ENCODE measurements at places on chromosomes 7 and 10. TPM values are rescaled to one million over a fixed set of nuclear protein-coding genes. Genes with fewer than 3 reads are reported as not detected.
A peak's percentile ranks its signal among the peaks of the same experiment; 100 is the strongest.

GRCh38 chr10:6579904-6580278, at the start of gene PRKCQ:
PRKCQ (minus strand) TSS chr10:6580276; CDS start chr10:6515135, 65,141 bp downstream.
- DNase-seq: peak; percentile 59

HOXA1 gene
- polyA plus RNA-seq: 1.1 TPM

PIK3AP1 gene
- 6.5 TPM for polyA plus RNA-seq

CCL24 gene
- polyA plus RNA-seq: not detected

- DNase-seq: no peak
These were observed 85.5 kb downstream of the KIAA1549 start for GRCh38 chr7:138895679-138896078.

GRCh38 chr7:20407585-20408466, 77.1 kb downstream of the ITGB8 start:
- peak; percentile 67 for DNase-seq

GRCh38 chr10:130440494-130440893, 304.3 kb downstream of the GLRX3 start:
- DNase-seq: no peak

GRCh38 chr10:119131512-119132240, 27.8 kb downstream of the DENND10 start:
- no peak for DNase-seq

GRCh38 chr10:115164220-115164619, 71.1 kb downstream of the ATRNL1 start:
- DNase-seq: no peak

DNA sequence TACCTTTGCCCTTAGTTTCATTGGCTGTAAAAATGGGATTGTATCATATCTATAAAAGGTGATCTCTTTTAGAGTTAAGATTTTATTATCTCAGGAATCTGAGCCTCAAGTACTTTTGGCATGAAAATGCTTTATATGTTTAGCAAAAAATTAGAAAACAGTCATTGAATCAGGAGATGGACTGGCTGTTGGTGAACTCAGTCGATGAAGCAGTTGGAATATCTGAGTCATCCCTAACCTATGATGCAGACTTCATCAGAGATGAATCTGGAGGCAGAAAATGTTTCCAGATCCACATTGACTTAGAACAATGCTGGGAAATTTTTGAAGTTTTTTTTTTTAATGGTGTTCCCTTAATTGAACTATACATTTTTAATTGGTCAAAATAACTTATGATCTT, 228.5 kb downstream of the SLC25A13 start:
- DNase-seq: no peak

DNA sequence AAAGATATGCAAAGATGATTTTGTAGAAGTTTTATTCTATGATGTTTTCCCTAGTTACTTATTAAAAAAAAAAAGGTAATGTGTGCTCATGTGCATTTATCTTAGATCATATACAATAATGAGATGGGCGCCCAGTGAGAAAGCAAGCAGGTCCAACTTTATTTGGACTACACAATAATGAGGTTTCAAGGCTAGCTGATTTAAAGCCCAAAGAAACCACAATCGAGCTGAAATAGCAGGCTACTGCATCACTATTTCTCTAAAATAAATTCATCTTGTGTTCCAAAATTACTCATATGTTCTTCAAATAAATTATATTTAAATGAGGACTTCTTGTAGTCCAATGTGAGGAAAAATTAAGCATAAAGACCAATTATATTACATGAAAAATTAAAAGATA, 110.1 kb downstream of the JMJD1C start:
- no peak for DNase-seq

GRCh38 chr7:135320268-135320667, 86.6 kb downstream of the STRA8 start:
- DNase-seq: no peak

GRCh38 chr10:2214092-2214491, 476.8 kb upstream of the ADARB2 start:
- DNase-seq: no peak

- no peak for DNase-seq
These were observed 552.5 kb upstream of the SORCS1 start for GRCh38 chr10:107717046-107717445.

DNA sequence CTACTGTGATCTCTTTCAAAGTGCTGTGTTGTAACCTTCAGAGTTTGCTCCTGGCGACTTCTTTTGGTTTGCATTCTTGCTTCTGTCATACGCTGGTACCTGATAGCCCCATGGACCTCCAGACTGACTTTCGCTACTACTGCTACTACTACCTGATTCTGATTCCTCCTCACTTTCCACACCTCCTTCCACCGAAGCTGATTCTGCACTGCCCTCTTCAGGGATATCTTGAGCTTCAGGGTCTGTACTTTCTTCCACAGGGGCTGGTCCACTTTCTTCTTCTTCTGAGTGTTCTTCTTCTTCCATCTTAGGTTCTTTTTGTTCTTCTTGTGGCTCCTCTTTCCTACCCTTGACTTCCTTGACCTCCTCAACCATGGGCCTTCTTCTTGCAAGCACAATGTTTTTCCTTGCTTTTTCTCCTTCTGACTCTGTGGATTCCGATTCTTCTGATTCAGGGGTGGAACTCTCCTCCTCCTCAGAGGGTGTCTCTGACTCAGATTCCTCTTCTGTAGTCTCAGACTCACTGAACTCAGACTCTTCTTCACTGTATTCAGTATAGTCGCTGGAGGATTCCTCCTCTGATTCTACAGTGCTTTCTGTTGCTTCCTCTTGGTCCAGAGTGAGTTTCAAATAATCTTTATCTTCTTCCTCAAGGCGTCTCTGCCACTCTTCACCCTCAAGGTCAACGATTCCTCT, 992.2 kb downstream of the PCDH15 start:
- DNase-seq: no peak

GRCh38 chr7:117808341-117808757, 64.9 kb downstream of the CTTNBP2 start:
- peak; percentile 39 for DNase-seq

OPN4 gene
- polyA plus RNA-seq: not detected

DNA sequence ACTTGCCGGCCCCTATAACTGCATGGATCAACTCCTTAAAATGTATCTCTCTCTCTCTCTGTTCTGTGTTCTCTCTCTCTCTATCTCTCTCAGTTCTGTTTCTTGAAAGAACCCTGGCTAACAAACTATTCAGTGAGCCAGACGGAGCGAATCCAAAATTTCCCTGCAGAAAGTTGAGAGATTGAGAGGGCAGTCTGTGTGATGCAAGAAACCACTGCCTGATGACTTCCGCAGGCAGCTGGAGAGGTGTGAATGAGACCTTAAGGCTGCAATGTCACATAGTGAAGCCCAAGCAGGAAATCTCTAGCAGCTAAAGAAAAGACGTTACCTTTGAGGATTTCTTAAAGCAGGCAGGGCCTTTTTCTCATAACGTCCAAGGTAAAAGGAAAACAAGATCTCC, 17.3 kb downstream of the FAM107B start:
- no peak for DNase-seq

GRCh38 chr7:124101173-124101768, 68.4 kb upstream of the TMEM229A start:
- no peak for DNase-seq

GRCh38 chr7:150862356-150862755, 10.0 kb downstream of the AOC1 start:
- DNase-seq: no peak

GRCh38 chr7:23106823-23107663, 1.5 kb downstream of the KLHL7 start:
- peak; percentile 57 for DNase-seq

TYW1B gene
- 3.2 TPM for polyA plus RNA-seq

HMX2 gene
- 4.0 TPM for polyA plus RNA-seq

VDAC2 gene
- polyA plus RNA-seq: 211 TPM

GSTO2 gene
- 56.7 TPM for polyA plus RNA-seq

DNA sequence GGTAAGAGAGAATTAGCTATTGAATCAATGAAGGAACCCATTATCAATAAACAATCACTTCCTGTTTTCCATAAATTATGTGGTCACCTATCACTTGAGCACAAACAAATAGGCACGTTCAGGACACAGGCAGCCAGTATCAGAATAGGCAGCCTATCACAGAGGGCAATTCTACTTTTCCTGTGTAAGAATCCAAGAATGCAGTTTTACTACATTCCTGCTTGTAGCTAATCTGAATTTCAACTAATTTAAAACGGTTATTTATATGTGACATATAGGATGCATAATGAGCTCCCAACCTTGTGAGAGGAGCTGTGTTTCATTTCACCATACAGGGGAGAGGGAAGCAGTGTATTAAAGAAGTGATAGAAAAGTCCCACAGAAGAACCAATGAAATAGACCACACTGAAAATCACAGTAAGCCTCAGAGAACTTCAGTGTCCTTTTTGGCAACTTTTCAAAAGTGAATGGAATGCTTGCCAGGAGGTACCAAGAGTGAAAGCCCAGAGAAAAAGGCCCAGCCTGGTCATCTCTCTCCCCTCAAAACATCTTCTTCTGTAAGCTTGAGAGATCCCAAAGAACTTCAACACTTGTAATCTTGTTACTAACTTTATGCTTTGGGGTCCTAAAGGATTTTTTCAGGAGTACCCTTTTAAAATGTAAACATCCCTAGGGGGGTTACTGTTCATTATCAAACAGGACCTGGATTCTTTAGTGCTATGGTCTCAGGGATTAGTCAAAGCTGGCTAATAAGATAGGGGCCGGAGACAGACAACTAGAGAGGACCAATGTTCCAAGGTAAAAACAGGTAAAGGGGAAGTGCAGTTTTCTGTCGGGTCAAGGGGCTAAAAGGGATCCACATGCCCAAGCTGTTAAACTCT, 1.3 kb downstream of the IMMP2L start:
- DNase-seq: no peak

- DNase-seq: no peak
These were observed 47.4 kb upstream of the LRRN3 start for GRCh38 chr7:111043561-111043960.

- no peak for DNase-seq
These were observed 260.6 kb downstream of the RNLS start for GRCh38 chr10:88322324-88323063.

EIF3B gene
- 65.5 TPM for polyA plus RNA-seq

DNA sequence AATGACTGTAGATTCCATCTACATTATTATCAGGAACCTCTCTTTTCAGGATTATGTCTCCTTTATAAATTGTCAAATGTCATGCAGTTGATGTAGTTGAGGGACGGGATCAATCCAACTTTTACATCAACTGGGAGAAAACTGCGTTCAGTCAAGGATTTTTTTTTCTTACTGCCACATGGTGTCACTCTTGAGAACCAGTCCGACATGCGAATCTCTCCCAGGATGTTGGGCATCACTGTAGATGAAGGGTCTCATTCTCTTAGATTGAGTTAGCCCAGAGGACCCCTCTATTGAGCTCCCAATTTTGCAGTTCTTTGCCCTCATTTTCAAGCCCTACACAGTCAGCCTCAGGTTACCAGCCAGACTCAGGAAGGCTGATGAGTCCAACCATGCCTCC, 120.3 kb upstream of the PTPRZ1 start:
- DNase-seq: no peak

FZD1 gene
- 8.6 TPM for polyA plus RNA-seq

CLDN4 gene
- 82.6 TPM for polyA plus RNA-seq

- DNase-seq: peak; percentile 52
These were observed 755 bp downstream of the HOXA13 start for GRCh38 chr7:27198871-27199801.

ZNF488 gene
- polyA plus RNA-seq: 4.0 TPM

FAM25G gene
- not detected for polyA plus RNA-seq

ATRNL1 gene
- polyA plus RNA-seq: 2.4 TPM

DNA sequence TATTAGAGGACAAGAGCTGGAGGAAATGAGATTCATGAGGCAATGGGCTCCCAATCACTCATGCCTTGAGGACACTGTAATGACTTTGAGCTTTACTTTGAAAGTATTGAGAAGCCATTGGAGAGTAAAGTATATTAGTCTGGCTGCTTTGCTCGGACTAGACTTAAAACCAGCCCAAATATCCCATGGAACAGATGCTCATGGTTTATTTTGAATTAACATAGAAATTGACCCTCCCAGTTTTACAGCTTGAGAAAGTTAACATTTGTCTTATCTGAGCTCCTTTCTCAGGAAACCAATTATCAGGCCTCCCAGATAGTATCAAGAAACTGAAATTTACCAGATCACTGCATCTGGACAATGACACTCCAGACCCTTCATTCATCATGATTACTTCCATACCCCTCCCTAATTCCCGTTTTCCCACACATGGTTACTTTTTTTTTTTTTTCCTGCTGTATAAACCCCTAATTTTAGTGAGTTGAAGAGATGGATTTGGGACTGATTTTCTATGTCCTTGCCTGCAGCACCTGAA, 270.8 kb upstream of the SMIM30 start:
- DNase-seq: no peak

DNA sequence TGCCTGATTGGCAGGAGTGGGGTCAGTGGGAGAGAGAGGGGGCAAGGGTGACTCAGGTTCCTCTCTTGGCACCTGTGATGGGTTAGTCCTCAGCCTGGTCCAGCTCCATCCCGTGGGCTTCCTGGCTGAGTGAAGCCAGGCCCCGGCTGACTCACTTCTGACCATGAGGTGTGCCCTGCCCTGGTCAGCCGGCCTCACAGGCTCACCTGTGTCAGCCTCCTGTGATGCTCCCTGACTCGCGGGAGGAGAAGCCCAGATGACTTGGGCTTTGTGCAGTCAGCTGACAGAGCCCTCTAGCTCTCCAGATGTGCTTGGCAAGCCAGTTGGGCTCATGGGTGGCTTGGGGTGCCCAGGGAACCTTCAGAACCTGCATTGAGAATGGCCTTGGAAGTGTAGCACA, 16.0 kb upstream of the PPIF start:
- no peak for DNase-seq

C1QL3 gene
- not detected for polyA plus RNA-seq

DNA sequence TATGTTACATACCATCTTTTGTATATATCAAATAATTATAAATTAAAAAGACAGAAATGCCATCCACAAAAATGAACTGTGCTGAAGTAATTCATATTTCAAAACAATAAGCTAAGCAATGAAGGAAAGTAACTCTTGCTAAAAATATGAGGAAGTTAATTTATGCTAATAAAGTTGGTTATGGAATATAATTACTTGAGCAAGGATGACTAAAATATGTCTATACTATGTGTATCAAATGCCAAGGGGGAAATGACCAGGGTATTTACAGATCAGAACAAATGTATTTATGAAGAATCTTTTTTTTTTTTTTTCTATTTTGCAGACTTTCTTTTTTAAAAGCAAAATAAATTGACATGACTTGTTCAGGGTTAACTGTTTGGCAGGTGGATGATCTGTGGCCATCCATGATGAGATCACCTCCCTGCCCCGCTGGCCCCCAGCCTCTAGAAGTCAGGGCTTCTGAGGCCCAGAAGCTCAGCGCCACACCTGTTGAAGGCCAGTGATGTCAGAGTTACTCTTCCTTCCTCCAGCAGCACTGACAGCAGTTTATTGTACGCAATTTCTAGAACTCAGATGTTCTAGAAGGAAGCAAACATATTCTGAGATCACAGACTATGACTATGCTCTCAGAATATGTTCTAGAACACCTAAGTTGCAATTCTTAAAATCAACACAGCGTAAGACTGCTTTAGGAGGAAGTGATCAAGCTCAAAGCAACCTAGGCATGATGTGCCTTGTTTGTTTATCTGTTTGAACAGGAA, 196.1 kb upstream of the KLF14 start:
- DNase-seq: no peak

DNA sequence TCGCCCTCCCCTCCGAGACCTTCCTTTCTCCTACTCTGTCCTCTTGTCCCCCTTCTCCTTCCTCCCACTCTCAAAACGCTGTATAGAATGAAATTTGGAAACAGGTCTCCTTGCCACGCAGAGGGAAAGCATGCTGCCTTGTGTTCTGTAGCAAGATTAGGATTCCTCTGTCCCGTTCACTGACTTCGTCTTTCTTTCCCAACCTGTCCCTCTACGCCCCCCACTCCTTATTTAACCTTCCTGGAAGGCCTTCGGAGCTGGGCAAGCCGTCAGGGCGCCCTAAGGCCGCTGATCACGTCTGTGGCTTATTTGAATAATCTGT, 1.3 kb downstream of the HOXA9 start:
- no peak for DNase-seq

ANKRD1 gene
- polyA plus RNA-seq: 0.58 TPM

- DNase-seq: no peak
These were observed 246.0 kb downstream of the ELFN1 start for GRCh38 chr7:1915956-1916600.
